Gastrocnemius medialis (tissue), 4 donors: ENCODE measurements at places on chromosomes 16 and 17. TPM values are rescaled to one million over a fixed set of nuclear protein-coding genes. Genes with fewer than 3 reads are reported as not detected.
A peak's percentile ranks its signal among the peaks of the same experiment; 100 is the strongest.

- H3K4me3 ChIP-seq: no peak overlapping the region
- no peaks in the 10 kb centered on the region for H3K36me3 ChIP-seq
- no peak overlapping the region for H3K27ac ChIP-seq
- H3K27me3 ChIP-seq: no peaks in the 10 kb centered on the region
- H3K4me1 ChIP-seq: peaks cover 11% of the 10 kb centered on the region
Measured at GRCh38 chr17:43881758-43882505, 25.4 kb downstream of the MPP2 start.

GRCh38 chr17:43025766-43026537 lies 921 bp downstream of the RND2 start:
- H3K27me3 ChIP-seq: no peaks in the 10 kb centered on the region
- no peaks in the 10 kb centered on the region for H3K36me3 ChIP-seq
- no peak overlapping the region for H3K27ac ChIP-seq

Gene SLC7A6
- 205 TPM for total RNA-seq

DNA sequence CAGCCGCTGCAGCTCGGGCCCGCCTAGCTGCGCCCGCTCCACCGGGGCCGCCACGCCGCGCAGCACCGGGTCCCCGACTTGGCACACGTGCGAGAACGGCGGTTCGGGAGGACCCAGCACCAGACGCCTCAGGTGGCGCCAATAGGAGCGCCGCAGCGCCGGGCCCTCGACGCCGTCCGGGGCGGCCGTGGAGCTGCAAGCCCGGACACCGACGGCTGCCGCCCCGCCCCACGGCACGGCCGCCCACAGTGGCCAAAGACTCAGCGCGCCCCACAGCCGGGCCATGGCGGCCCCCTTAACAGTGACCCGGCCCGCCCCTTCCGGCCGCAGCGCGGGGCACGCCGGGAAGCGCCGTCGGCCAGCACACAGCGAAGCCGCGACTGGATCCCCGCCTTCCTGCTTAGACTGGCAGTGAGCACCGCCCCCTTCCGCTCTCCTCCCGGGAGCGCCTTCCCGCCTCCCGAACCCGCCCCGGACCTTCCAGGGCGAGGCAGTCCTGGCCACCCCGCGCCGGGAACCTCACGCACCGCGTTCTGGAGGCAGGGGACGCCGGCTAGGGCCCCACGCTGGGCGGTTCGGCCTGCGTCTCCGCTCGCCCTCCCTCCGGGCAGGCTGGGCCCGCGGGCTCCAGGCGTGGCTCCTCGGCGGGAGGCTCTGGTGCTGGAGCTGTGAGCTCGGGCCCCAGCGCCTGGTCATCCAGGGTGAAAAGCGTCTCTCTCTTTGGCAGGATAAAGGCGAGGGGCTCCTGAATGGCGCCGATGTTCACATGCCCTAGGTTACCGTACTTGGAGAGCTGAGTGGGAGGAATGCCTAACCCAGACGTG lies at the start of gene PDF:
Gene PDF, minus strand, starts transcription at position 303 of the 824 bp plus-strand sequence. Its CDS starts 18 bp downstream, at position 285.
- peak within 1 kb of the TSS; percentile 100 for H3K4me3 ChIP-seq
- peaks cover 40% of the 10 kb centered on the region for H3K36me3 ChIP-seq
- peaks cover 52% of the 10 kb centered on the region for H3K4me1 ChIP-seq

Gene FMNL1
- 5.2 TPM for total RNA-seq
